Coronary artery (tissue), 2 donors: ENCODE measurements at places on chromosomes 16 and 17.

DNA sequence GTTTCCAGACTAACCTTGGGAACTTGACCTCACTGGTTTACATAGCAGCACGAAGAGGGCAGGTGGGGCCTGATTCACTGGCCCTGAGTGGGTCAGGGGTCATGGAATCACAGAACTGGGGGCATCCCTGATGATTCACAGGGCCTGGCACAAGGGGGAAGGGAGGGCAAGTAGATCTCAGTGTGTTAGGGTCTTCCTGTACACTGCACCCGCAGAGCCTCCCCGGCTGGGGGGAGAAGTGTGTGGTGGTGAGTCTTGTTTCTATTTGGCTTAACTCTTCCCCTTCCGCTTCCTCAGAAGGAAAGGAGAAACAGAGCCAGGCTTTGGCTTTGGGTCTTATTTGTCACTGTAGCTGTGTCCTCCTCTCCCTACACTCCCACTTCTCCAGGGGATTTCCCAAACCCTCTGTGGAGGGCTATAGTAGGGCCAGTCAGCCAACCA lies 3.7 kb downstream of the STARD3 start:
- no peak for DNase-seq

GRCh38 chr16:1923299-1924034 lies 5.3 kb upstream of the HS3ST6 start:
- no peak for DNase-seq

- DNase-seq: no peak
Measured at GRCh38 chr16:67917140-67917851, 14.4 kb downstream of the CTRL start.

GRCh38 chr17:72456075-72456474 lies 335.3 kb downstream of the SOX9 start:
- DNase-seq: no peak

- no peak for DNase-seq
Measured at GRCh38 chr16:23433261-23433920, 19.6 kb downstream of the COG7 start.

DNA sequence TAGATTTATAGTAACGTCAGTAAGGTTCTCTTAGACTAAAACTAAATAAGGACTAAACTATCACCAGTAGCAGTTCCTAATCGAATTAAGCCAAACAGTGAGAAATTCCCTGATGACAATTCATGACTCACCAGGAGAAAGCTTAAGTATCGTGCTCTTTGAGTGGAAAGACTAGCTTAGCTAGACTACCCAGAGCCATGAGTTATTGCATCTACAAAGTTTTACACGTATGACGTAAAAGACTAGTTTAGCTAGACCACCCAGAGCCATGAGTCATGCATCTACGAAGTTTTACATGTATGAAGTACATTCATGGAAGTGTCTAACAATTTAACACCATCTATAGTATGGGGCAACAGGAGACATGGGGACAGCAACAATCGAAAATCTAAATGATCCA lies 36.6 kb downstream of the UBE2G1 start:
- no peak for DNase-seq

GRCh38 chr17:60933739-60934138 lies 256.1 kb downstream of the BCAS3 start:
- no peak for DNase-seq

GRCh38 chr17:40473573-40474365 lies 27.7 kb downstream of the TNS4 start:
- no peak for DNase-seq

DNA sequence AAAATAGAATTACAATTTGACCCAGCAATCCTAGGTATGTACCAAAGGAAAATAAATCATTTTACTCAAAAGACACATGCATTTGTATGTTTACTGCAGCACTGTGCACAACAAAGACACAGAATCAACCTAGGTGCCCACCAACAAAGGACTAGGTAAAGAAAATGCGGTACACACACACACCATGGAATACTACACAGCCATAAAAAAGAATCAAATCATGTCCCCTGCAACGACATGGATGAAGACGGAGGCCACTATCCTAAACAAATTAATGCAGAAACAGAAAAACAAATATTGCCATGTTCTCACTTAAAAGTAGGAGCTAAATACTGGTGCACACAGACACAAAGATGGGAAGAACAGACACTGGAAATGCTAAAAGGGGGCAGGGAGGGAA lies 36.2 kb downstream of the BRD7 start:
- no peak for DNase-seq

GRCh38 chr17:77474292-77474988 lies 333.7 kb downstream of the SEC14L1 start:
- no peak for DNase-seq

DNA sequence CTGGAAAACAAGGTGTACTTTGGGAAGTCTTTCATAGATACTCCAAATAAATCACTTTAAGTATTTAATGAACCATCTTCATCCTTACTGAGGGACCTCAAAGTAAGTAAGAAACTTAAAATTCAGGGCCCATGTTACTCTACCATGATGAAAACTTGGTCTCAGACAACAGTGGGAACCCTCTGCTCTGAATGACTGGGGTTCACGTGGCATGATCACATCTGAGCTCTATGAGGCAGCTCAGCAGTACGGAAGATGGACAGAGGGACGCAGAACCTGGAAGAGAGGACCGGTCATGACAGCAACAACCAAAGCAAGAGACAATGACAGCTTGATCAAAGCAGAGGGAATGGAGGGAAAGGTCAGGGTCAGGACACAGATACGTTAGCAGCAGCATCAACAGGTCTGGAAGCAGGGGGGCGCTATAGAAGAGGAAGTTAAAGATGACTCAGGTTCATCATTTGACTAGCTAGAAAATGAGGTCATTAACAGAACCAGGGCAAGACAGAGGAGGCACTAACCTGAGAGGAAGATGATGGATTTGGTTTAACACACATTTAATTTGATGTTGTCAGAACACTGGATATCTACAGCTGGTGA lies 9.5 kb downstream of the XPO6 start:
- no peak for DNase-seq

- DNase-seq: no peak
Measured at GRCh38 chr16:67326472-67327309, at the start of the genes KCTD19 and LRRC36. Gene KCTD19 (minus strand): TSS chr16:67326741. CDS start chr16:67326707, 34 bp downstream. Gene LRRC36 (plus strand): TSS chr16:67326815. CDS start chr16:67326863, 48 bp downstream.

DNA sequence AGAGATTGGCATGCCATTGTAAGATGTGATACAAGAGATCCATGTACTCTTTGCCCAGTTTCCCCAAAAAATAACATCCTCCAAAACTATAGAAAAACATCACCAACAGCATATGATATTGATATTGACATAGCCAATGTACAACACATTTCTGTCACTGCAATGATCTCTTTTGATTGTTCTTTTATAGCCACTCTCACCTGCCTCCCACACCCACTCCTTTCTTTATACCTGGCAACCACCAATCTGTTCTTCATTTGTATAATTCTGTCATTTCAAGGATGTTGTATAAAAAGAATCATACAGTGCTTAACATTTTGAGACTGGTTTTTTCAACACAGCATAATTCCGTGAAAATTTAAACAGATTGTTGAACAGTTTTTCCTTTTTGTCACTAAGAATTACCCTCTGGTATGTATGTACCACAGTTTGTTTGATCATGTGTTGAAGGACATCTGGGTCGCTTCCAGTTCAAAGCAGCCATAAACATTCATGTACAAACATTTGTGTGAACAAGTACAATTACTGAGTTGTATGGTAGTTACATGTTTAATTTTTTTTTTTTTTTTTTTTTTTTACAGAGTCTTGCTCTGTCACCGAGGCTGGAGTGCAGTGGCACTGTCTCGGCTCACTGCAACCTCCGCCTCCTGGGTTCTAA lies 9.9 kb downstream of the KRTAP9-1 start:
- no peak for DNase-seq

DNA sequence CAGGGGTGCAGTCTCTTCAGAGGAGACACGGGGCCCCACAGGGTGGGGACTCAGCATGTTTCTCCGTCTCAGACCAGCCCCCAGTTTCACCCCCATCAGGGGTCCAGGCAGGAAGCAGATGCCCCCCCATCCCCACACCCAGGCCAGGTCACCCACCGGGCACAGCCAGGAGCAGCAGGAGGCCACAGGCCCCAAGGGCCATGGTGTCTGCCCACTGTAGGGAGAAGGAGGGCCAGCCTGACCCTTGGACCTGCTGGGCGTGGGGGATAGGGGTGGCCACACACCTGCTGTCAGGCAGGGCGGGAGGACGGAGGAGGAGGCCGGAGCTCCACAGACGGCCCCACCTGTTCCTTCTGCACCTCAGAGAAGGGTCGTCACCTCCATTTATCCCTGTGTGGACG lies at the start of gene TPSG1:
TSS of gene TPSG1 (minus strand) at position 218 of the 401 bp plus-strand sequence. CDS start at position 202, 16 bp downstream.
- DNase-seq: no peak

- DNase-seq: no peak
Measured at GRCh38 chr16:2024032-2024420, 2.7 kb upstream of the NHERF2 start.
